ENCODE measurements at places on chromosomes 1 and 21. TPM values are rescaled to one million over a fixed set of nuclear protein-coding genes. Genes with fewer than 3 reads are reported as not detected.

DNA sequence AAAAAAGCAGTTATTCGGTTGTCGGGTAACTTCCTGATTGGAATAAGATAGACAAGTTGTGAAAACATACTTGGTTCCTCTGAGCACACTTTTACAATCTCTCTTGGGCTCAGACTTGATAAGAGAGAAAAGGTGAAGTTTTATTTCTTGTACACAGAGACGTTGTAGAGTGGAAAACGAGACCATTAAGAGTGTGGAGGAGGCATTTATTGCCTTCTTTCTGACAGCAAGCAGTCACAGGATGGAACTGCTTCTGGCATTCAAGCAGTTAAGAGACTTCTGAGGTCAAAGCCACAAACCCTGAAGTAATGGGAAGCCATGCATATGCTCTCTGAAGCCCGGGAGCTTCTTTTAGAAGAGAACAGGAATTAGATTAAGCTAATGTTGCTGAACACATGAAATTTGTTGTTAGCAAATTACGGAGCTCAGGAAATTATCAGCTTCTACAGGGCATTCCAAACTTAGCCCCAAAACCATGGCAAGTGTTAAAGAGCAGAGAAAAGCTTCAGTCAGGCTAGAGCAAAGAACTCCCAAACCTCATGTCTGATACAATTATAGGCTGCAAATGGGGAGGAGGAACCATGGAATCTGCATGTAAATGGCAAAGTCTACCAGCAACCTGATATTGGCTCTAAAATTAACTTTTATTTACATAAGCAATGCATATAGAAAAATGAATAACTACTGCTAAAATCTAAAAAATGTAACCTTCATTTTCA is 26.0 kb downstream of the S1PR1 start:
- no peaks in the 10 kb centered on the region for H3K36me3 ChIP-seq
- H3K4me1 ChIP-seq: peaks cover 78% of the 10 kb centered on the region
- peak overlapping the region; percentile 81 for H3K4me3 ChIP-seq

- peaks cover 12% of the 10 kb centered on the region for H3K4me1 ChIP-seq
- peak overlapping the region; percentile 81 for H3K4me3 ChIP-seq
- H3K27ac ChIP-seq: no peak overlapping the region
- no peak for DNase-seq
Observed at GRCh38 chr1:67834246-67834877, 1.1 kb upstream of the GNG12 start.

IL10 gene
- 0.77 TPM for total RNA-seq

GRCh38 chr1:33169290-33170055 is 12.4 kb downstream of the TRIM62 start:
- no peak overlapping the region for H3K27ac ChIP-seq
- H3K27me3 ChIP-seq: no peaks in the 10 kb centered on the region
- no peaks in the 10 kb centered on the region for H3K4me1 ChIP-seq
- no peak overlapping the region for H3K4me3 ChIP-seq
- H3K36me3 ChIP-seq: no peaks in the 10 kb centered on the region

DNA sequence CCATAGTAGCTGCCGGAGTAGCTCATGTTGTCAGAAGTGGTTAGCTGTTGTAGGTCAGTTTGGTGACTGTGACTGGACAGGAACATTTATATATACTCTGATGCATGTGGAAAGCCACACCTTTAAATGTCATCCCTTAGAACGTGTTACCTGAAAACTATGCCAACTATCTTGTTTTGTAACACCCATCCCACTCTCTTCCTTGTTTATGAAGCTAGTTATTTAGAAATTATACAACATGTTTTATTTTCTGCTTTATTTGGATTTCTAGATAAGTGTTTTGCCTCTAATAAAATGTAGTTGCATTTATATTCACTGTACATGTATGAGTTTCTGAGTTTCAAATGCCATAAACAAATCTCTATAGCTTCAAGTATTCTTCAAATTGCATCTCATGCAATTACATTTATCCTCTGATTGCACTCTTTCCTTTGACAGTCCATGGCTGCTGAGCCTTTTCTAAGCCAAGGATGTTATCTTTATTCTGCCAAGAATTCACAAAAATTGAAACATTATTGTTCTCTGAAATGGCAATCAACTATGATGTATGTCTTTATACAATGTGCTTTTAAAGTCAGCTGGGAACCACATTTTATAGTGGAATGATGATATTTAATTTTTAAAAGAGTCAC is at the start of gene KRTAP19-7:
Gene KRTAP19-7 (minus strand): TSS at position 51 of the 632 bp plus-strand sequence. CDS start 25 bp downstream, at position 26.
- DNase-seq: no peak
- no peaks in the 10 kb centered on the region for H3K36me3 ChIP-seq
- no peak within 1 kb of the TSS for H3K27ac ChIP-seq
- H3K4me3 ChIP-seq: no peak within 1 kb of the TSS
- no peaks in the 10 kb centered on the region for H3K27me3 ChIP-seq

HMCN1 gene
- 0.05 TPM for total RNA-seq

Measured in activated T-cell treated with anti-CD3 and anti-CD28 coated beads, Interleukin-2, amount 50 U/mL, for 72 hours (primary cell).